ENCODE measurements at places on chromosomes 2 and 18. TPM values are rescaled to one million over a fixed set of nuclear protein-coding genes. Genes with fewer than 3 reads are reported as not detected.

- H3K4me3 ChIP-seq = no peak overlapping the region
- H3K36me3 ChIP-seq = no peaks in the 10 kb centered on the region
- no peaks in the 10 kb centered on the region for H3K27me3 ChIP-seq
- no peaks in the 10 kb centered on the region for H3K4me1 ChIP-seq
- no peak for DNase-seq
These were observed 78.5 kb downstream of the SESTD1 start for GRCh38 chr2:179186126-179186525.

HRH4 gene
- polyA plus RNA-seq = 1.1 TPM

LONRF2 gene
- 0.29 TPM for polyA plus RNA-seq

- no peak for DNase-seq
- H3K27me3 ChIP-seq = no peaks in the 10 kb centered on the region
- H3K4me1 ChIP-seq = peaks cover 37% of the 10 kb centered on the region
- H3K36me3 ChIP-seq = peaks cover 24% of the 10 kb centered on the region
These were observed 4.3 kb downstream of the ZFAND2B start for GRCh38 chr2:219210886-219211362.

DNA sequence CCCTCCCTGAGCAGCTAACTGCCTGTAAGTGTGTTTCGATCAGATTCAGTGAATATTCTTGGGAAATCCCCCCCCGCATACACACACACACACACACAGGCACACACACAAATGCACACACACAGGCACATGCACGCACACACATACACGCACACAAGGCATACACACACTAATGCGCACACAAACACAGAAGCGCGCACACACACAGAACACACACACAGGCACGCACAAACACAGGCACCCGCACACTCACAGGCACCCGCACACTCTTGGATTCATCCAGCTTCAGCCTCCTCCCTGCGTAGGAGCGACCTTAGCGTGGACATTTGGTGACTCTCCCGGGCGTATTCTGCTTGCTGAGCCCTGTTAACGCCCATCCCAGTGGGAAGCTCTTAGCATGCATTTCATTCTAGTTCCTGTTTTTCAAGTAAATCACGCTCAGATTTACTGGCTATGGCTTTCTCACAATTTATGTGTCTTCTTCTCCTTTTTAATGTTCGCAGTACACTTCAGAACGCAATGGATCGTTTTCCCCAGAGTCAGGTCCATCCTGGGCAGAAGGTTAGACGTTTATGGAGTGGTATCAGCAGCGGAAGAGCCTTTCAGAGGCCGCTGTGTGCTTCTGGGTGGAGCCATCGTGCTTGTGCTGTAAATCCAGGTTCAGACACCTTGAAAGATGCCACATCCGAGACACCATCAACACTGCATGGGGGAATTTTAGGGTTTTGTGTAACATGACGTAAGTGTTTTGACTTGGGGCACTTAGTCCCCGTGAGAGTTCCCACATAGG, 656.6 kb downstream of the GALR1 start:
- H3K27me3 ChIP-seq = no peaks in the 10 kb centered on the region
- H3K4me1 ChIP-seq = no peaks in the 10 kb centered on the region
- no peak for DNase-seq
- no peak overlapping the region for H3K4me3 ChIP-seq

- H3K36me3 ChIP-seq = peaks cover 53% of the 10 kb centered on the region
- H3K4me1 ChIP-seq = peaks cover 14% of the 10 kb centered on the region
- no peak overlapping the region for H3K4me3 ChIP-seq
- no peak overlapping the region for H3K27ac ChIP-seq
These were observed 31.4 kb downstream of the ZCCHC2 start for GRCh38 chr18:62554061-62554815.

- no peak overlapping the region for H3K4me3 ChIP-seq
- H3K36me3 ChIP-seq = no peaks in the 10 kb centered on the region
- no peak overlapping the region for H3K27ac ChIP-seq
- H3K27me3 ChIP-seq = no peaks in the 10 kb centered on the region
- no peaks in the 10 kb centered on the region for H3K4me1 ChIP-seq
These were observed 498.2 kb downstream of the PTPRM start for GRCh38 chr18:8065284-8065683.

DNA sequence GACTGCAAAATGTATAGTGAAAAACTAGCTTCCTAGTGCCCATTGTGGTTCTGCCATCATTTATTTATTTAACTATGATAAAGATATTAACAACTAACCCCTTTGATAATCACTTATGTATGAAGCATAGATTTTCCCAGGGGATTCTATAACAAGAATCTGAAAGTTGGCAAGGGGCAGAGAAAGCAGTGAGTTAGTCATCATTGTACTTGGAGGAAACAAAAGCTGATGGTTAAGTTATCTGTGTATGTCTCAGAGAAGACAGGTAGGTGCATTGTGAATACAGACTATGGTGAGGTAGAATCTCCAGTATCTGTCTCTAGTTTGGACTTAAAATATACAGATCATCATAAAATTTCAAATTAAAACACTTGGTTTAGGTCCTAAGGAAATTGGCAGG, 2159.1 kb upstream of the CELF4 start:
- no peak for DNase-seq
- H3K27ac ChIP-seq = no peak overlapping the region
- H3K36me3 ChIP-seq = no peaks in the 10 kb centered on the region
- H3K27me3 ChIP-seq = no peaks in the 10 kb centered on the region

Measured in CD4-positive, alpha-beta memory T cell (primary cell).